Common myeloid progenitor, CD34-positive (primary cell): ENCODE measurements at places on chromosomes 1 and 21.

DNA sequence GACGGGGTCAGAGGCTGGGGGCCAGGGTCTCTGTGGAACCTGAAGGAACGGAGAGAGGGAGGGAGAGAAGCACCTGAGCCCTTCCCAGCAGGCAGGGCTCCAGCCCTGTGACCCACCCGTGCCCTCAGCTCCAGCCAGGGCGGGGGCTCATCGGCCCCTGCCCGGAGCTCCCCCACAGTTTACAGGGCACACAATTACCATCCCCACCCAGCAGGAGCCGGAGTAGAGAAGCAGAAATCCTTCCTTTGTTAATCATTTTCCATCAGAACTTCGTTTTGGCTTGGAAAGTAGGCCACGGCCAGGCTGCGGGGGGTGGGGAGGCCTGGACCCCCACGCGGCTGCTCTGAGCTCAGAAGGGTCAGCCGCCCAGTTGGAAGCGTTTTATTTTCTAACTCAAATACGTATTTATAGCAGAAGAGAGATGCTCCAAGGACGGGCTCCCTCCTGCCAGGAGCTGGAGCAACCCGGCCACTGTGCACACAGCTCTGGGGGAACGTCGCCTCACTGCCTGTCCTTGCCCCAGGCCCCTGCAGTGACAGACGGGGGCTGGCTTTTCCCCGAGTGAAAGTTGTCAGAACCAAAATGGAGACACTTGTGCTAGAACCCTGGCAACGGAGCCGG, 42.7 kb upstream of the ADARB1 start:
- no peak for DNase-seq

DNA sequence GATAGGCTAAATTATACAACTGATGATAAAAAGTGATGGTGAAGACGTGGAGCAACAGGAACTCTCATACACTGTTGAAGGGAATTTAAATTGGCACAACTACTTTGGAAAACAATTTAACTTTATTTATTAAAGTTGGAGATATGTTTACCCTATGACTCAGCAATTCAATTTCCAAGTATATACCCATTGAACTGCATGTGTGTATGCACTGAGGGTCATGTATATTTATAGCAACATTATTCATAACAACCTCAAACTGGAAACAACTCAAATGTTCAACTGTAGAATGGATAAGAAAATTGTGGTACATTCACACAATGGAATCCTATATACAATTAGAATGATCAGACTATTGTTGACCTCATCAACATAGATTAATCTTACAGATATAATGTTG, 16.5 kb upstream of the BCAS2 start:
- DNase-seq, result no peak

DNA sequence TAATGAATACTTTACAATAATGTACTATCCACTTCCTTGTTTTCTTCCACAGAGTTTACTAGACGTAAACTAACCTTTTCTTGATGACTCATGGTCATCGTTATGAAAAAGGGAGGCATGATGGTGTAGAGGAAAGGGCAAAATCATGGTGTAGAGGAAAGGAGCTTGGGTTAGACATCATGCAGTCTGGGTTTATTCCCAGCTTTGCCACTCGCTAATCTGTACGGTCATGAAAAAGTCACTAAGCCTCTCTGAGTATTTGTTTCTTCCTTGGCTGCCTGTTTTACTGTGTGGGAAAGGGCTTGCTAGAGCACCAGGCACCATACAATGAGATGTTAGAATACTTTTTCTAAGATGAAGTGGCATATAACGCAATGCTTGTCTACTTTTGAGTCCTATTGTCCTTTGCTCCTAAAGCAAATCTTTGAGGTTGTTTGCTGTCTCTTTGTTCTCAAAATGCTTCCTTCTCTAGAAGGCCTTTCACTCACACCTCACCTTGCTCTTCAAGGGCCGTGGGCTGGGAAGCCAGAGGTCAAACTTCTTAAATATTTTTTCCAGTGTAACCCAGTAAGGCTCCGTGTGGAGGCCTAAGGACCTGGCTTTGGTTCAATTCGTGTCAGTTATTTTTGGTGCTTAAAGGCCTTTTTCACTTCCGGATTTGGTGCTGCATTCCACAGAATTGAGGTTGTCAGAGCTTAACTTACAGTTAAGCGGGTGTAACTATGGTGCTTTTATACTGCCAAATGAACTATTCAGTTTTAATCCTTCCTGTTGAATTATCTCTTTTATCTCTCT, 9.9 kb upstream of the ETV3 start:
- peak; percentile 69 for DNase-seq

DNA sequence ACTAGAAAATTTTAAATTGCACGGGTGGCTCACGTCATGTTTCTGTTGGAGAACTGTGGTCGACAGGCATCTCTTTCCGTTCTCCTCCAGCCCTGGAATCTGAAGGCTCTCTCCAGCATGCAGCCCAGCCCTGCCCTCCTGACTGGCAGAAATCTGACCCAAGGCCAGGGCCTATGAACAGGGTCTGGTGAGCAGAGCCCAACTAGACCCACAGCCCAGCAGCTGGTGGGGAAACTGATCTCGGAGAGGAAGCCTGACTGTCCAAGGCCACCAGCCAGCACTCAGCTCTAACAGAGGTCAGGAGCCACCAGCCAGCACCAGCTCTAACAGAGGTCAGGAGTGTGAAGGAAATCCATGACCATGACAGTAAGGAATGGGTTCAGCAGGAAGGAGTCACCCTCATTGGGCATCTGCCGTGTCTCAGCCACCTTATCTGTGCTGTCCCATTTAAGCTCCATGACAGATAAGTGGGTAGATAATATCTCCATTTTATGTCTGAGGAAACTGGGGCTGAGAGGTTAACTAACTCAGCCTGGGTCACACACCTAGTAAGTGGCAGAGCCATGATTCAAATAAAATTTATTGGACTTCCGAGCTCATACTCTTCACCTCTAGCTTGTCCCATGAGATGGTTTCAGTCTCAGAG, 20.2 kb upstream of the PKP1 start:
- DNase-seq, result no peak

- no peak for DNase-seq
These were observed 2.0 kb upstream of the RABGAP1L start for GRCh38 chr1:174157157-174157806.

DNA sequence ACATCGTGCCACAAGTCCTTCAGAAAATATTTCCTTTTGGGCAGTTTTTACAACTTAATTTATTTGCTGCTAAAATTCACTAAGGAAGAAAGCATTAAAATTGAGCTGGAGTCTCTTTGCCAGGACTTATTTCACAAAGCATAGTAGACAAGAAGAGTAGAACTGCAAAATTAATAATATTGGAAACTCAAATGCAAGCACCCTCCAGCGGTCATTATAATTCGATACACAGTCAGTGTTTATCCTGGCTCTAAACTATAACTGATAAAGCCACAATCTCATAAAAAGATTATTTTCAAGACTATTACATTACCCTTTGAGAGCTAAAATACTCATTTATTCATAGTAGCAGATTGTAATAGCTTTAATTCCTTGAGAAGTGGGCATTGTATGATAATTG, 655.4 kb downstream of the RWDD3 start:
- DNase-seq, result no peak

DNA sequence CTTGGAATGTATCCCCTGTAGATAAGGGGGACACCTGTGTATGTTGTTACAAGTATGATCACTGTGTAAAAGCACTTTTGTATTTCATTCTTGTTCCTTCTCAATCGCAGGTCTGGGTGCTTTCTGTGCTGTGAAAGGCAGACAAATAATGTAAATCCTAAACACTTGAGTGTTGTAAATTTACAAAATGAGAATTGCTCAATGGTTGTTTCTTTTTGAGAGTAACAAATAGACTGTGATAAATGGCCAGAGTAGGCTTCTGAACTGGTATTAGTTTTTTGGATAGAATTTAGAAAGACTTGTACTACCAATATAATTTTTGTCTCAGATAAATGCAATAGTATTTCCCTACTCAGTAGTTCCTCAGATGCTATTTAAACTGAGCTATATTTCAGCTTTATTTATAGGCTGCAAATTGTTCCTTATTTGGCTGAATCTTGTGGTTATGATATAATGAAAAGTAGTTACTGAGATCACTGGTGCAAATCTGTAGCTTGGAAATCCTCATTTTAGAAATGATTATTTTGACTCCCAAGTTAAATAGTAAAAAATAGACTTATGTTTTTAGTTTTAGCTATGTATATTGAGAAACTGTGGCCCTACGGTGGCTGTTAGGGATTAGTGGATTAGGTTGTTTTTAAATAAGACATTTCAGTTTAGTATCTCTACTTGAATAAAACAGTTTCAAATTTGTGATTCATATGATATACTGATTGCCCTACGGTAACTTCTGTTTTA, 9.2 kb downstream of the BACH1 start:
- DNase-seq, result peak; percentile 22

GRCh38 chr1:159778266-159778665, 2.5 kb upstream of the DUSP23 start:
- DNase-seq, result no peak

GRCh38 chr21:14687268-14687625, 141.1 kb upstream of the SAMSN1 start:
- DNase-seq, result peak; percentile 44

- DNase-seq, result peak; percentile 44
These were observed 143.0 kb upstream of the GRIK3 start for GRCh38 chr1:37177230-37177864.

DNA sequence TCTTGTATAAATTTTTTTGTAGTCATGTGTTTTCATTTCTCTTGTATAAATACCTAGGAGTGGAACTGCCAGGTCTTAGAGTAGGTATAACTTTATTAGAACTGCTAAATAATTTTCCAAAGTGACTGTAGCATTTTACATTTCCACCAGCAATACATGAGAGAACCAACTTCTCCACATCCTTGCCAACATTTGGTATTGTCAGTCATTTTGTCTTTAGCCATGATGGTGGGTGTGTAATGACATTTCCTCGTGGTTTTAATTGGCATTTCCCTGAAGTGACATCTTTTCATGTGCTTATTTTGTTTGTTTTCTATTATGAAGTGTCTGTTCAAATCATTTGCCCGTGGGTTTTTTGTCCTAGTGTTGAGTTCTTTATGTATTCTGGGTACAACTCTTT, 29.7 kb downstream of the ZBTB8A start:
- no peak for DNase-seq

DNA sequence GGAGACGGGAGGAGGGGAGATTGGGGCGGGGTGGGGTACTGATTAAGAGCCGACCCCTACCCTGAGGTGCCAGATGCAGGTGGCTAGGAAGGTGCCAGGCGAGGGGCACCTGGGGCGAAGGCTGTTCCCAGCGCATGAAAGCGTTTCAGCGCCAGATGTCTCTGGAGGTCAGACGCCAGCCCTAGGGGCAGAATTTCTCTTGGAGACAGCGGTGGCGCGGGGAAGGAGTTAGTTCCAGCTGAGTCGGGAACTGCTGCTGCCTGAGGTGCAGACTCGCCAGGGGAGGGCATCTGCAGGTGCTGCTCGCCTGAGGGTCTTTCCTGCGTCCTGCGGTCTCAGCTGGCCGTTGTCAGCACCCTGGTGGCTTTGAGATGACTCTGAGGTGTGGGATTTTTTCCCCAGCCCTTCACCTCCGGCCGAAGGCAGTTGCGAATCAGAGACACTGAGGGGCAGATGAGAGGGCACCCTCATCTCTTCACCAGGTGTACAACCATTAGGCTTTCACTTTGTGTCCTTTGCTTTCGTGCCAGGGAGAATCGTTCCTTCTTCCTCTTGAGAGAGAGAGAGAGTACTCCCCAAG, 539 bp downstream of the CGN start:
- peak; percentile 47 for DNase-seq

- DNase-seq, result no peak
These were observed 96.4 kb downstream of the CAMK2N1 start for GRCh38 chr1:20389571-20389970.

GRCh38 chr1:59549066-59549837, 252.4 kb downstream of the FGGY start:
- DNase-seq, result no peak

GRCh38 chr1:16617114-16617631, 3.8 kb upstream of the NBPF1 start:
- no peak for DNase-seq

- no peak for DNase-seq
These were observed 220.6 kb upstream of the PLD5 start for GRCh38 chr1:242745079-242745478.

DNA sequence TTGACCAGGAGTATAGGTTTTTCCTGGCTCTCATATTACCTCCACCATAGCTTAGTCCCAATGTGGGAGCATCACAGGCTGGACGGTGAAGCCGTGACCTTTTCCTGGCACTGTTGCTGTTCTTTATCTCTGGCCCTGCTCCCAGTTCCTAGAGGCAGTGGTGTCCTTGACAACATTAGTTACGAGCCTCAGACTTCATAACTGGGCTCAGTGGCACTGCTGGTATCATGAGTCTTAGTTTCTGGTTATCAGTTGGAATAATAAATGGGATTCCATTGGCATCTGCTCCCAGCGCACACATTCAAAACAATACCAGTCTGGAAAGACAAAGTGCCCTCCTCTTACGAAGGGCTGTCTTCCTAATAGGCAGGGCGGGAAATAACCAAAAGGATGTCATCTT, 8.0 kb downstream of the RNPEP start:
- no peak for DNase-seq

DNA sequence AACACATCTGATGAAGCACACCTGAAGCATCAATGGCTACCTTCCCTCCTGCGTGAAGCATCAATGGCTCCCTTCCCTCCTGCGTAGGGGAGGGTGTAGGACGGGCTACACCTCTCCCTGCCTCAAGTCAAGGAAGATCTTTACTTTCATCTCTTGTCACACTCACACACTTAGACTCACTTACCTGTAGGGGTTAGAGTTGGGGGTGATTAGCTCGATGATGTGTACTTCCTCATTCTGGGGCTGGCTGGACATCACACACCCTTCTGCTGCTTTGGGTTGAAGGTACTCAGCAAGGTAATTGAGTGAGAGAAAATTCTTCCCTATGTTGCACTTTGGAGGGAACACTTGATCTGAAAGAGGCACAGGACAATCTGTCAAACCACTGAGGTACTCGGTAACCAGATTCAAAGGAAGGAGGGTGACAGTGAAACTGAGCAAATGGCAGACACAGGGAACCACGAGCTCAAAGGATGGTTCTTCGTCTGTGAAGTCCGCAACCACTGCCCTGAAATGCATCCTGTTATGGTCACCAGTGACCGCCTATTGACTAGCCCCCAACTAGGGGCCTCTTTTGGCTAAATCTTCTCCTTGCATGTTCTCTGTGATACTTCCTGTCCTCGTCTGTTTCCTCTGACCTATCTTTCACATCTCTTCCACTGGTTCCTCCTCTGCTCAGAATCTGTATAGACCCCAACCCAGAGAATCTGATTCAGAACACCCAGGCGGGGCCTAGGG, 156.2 kb downstream of the TGFBR3 start:
- no peak for DNase-seq

DNA sequence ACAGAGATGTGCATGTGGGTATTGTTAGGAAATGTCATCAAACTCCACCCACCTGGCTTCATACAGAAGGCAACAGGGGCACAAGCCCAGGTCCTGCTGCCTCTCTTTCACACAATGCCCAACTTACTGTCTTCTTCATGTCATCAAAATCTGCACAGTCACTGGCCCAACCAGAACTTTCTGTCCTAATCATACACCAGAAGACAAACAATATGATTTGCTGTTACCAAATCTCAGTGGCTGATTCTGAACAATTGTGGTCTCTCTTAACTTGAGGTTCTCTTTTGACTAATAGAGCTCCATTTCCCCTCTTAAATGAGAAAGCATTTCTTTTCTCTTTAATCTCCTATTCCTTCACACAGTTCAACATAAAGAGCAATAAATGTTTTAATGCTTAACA, 7.7 kb downstream of the HSD3B2 start:
- no peak for DNase-seq

GRCh38 chr1:50527249-50527986, 104.2 kb upstream of the DMRTA2 start:
- DNase-seq, result no peak

- DNase-seq, result peak; percentile 46
These were observed 13.0 kb downstream of the VANGL1 start for GRCh38 chr1:115654663-115655305.
